SK-N-SH treated with all-trans-retinoic acid at 6 μM for 48 hours (cell line): ENCODE measurements at places on chromosomes 7 and 10.
A peak's percentile ranks its signal among the peaks of the same experiment; 100 is the strongest.

DNA sequence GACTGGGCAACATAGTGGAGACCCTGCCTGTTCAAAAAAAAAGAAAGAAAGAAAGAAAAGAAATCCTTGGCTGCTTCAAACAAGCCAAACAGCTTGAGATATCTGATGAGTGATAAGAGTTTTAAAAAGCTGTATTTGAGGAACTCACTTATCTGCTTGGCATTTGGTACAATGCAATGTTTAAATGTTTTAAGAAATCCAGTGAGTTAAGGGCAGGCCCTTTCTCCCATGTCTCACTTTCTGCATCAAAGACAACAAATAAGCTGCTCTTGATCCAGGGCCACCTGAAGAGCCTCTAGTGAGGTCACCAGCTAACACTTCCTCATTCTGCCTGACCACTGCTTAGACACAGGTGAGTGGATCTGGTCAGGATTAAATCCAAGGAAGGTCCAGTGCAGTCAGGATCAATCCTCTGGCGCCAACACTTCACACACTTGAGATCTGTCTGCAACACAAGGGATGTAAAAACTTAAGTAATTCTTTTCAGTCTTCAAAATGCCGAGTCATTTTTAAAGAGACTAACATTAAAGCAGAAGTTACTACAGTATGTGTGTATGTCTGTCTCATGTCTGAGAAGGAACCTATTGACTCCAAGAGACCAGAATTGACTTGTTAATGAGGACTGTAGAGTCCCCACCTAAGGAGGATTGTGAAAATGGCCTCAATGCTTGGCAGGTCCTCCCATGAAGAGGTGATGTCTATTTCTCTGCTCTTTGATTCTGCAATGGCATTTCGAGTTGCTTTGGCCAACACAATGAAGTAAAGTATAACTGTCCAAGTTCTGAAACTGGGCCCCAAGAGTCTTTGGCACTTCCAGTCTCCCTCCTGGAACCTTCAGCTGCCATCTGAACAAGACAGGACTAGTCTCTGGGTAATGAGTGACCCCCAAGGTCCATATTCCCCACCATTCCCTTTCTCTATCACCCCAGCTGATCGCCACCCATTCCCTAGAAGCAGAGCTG lies 43.1 kb downstream of the CREB3L2 start:
- ATAC-seq = no peak

DNA sequence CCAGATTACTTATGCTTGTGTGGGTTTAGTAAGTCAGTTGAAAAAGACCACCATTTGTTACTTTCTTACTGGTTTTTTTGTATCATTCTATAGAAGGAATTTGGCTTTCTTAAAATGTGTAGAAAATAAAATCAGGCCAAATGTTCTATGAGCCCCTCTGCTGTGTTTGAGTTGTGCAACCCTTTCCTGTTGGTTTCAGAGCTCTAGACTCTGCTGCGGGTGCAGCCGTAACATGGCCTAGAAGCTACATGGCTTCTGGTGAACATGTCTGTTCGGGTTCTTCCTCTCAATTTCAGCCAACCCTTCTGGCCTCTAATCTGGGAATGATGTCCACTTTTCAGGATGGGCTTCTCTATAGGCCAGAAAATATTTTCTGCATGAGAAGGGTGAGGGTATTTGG lies 56.6 kb upstream of the RAB18 start:
- no peak for ATAC-seq

DNA sequence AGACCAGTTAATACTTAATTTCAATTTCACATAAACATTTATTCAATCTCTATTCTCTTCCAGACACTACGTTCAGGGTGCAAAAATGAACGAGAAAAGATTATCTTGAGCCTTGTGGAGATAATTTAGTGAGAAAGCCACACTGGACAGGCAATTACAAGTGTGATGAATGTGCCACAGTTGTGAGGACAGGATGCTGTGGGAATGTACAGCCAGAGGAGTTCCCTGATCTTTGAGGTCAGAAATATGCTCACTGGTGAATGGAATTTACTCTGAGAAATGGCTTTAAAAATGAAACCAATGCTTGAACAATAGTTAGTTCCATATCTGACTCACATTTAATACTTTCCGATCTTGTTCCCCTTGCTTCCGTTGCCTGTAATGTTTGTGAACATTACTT lies 864.8 kb downstream of the GATA3 start:
- no peak for ATAC-seq

- peak; percentile 98 for ATAC-seq
Observed at GRCh38 chr7:155166673-155167370, 96.7 kb downstream of the HTR5A start.

- ATAC-seq = no peak
Observed at GRCh38 chr7:132988117-132988516, 93.8 kb downstream of the CHCHD3 start.

DNA sequence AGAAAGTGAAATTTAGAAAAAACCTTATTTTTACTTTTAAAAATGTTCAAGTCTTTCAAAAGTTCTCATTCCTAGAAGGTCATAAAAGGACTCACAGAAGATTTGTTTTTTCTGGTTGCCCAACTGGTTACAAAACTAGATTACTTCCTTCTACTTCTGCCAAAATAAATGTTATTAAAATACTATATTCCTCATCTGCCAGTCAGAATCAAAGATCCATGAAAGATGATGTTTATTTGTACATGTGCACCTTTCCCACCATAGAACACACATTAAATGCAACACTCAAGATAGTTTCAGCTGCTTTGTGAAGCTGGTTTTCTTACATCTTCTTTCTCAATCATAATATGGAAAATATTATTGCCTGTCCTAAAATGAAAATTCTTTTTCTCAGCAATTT lies 465.4 kb downstream of the ETV1 start:
- no peak for ATAC-seq

GRCh38 chr7:32357535-32358277 lies 132.5 kb downstream of the LSM5 start:
- no peak for ATAC-seq

DNA sequence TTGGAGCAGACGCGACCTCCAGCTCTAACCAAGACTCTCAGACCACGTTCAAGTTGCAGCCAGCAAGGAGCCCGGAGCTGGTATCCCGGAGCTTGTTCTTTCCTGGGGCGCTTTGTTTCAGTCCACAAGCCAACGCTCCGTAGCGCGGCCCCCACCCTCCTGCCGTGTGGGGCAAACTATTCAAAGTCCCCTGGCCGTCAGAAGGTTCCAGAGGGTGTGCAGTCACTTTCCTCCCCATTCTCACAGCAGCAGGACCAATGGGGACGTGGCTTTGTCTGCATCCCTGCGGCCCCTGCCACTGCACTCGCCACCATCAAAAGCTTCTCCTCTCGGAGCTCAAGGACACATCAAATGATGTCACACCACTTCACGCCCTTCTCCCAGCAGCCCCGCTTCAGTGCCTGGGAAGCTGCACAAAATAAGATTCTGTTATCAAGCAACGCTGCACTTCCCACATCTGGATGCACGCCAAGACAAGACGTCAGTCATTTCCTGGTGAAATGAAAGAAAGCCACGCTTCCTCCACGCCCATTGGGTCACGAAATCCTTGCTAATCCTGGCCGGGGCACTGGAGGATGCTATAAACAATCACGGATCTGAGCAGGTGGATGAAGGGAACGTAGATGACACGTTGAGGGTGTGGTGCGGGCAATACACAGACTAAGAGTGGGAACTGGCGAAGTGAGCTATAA lies 348.2 kb downstream of the PTPRN2 start:
- ATAC-seq = no peak

- ATAC-seq = no peak
Observed at GRCh38 chr10:119479532-119479931, 63.0 kb downstream of the RGS10 start.

GRCh38 chr10:89888321-89889070 lies 187.1 kb downstream of the KIF20B start:
- ATAC-seq = no peak

DNA sequence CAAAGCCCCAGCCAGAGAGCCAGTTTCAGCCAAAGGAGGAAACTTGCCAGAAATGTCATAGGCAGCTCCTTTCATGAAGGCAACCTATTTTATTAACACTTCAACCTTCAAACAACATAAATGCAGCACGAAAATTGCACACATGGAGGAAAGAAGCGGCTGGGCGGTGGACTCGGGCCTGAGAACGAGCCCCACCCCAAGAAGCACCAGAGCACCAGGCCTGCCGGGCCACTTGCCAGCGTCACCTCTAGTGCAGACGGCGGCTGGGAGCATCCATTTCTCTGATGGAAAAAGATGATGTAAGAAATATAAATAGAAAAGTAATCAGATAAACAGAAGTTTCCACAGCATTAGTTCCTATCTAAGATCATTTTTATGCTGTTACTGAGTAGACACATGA lies 100.0 kb downstream of the TCERG1L start:
- ATAC-seq = no peak

DNA sequence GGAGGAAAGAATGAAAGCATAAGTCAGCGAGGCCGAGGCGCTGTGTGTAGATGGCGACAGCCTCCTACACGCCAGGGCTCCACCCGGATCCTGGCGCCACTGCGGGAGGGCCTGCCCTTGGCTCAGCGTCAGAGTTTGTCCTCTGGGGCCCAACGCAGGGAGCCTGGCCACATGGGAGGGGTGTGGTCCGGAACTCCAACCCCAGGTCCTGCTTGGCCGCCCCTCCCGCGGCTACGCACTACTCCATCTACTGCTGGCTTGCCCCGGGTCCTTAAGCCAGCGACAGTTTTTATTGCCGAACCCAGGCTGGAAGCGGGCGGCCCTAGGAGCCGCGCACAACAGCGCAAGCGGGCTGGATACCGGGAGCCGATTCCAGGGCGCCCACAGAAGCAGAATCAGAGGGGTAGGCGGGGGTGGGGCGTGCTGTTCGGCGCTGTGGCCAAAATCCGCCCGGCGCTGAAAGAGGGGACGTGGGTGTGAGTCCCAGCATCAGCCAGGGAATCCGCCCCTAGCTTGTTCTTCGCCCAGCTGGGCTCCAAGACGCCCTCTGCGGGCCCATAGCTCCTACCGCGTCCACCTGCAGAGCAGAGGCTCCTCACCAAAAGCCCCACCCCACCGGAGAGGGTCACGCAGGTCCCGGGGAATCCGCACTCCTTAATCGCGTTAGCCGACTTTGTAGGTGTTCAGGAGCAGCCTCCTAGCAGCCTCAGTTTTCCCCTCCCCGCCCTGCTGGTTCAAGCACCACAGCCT lies 4.5 kb downstream of the KAZALD1 start:
- peak; percentile 68 for ATAC-seq

- ATAC-seq = no peak
Observed at GRCh38 chr10:48490946-48491345, 113.9 kb downstream of the ARHGAP22 start.

DNA sequence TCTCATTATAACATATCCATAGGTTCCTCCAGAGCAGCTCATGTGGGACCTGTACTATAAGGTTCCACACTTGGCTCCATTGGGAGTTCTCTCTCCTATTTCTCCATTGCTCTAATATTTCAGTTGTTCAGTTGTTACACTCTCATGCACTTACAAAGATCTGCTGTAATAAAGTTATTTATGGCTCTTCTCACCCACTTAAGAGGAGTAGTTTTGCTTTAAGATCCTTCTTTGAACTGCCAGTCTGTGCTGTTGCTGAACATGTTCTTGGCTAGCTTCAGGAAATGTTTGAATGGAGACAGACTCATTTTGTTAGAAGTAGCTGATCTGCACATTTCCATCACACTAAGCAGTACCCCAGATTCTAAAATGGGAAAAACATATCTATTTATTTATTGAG lies 250.1 kb downstream of the CDK14 start:
- ATAC-seq = no peak

GRCh38 chr7:2643386-2644219 lies 11.8 kb downstream of the TTYH3 start:
- ATAC-seq = no peak

DNA sequence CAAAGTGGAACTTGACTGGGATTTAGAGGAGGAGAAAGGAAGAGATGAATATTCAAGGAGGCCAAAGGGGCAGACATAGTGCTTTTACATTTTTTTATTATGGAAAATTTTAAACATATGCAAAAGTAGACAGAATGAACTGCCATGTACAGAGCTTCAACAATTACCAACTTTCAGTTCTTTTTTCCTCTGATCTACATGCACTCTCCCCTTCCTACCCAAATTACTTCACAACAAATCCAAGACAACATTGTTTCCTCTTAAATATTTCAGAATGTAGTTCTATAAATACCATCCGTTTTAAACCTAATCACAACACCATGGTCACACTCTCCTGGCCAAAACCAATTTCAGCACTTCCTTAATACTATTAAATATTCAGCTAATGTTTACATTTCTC lies 83.5 kb upstream of the FZD1 start:
- ATAC-seq = no peak

GRCh38 chr10:5583525-5584175 lies 58.9 kb downstream of the CALML3 start:
- ATAC-seq = no peak

- no peak for ATAC-seq
Observed at GRCh38 chr10:94223702-94224370, 138.9 kb downstream of the NOC3L start.

GRCh38 chr10:115295213-115295805 lies 202.1 kb downstream of the ATRNL1 start:
- ATAC-seq = no peak

GRCh38 chr10:54503863-54504262 lies 297.2 kb downstream of the PCDH15 start:
- ATAC-seq = no peak

GRCh38 chr7:7786595-7786994 lies 68.2 kb upstream of the RPA3 start:
- 0 out of 3 replicates have a peak, but pooled peaks have one; percentile 38 for ATAC-seq

GRCh38 chr7:17948526-17949238 lies 8.4 kb upstream of the SNX13 start:
- no peak for ATAC-seq

DNA sequence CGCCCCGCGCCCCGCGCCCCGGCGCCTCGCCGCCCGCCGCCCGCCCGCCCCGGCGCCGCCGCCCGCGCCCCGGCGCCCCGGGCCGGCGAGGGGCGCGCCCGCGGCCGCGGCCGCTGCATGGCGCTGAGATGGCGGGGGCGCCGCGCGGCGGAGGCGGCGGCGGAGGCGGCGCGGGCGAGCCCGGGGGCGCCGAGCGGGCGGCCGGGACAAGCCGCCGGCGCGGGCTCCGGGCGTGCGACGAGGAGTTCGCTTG lies 174 bp downstream of the ADCY1 start:
- no peak for ATAC-seq

DNA sequence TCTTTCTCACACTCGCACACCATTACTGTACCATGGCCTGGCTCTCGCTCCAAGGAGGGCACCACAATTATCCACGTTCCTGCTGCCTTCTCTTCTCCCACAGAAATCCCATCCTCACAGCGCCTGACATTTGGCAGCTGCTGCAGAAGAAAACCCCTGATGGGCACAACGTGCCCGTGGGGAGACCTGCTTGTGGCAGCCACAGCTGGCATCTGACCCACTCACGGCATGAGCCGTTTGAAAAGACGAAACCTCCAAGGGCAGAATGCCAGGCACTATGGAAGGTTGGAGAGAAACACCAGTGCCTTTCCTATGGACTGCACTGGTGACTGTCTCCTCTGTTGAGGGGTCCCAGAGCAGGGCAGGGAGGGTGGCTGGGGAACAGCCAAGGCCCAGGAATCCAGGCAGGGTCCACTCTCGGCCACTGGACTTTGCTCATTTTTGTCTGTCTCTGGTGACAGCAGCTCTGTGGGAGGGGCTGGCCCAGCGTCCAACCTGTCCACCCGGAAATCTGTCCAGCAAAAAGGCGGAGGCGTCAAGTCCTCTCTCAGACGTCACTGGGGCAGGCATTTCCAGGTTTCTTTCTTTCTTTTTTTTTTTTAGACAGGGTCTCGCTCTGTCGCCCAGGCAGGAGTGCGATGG lies 61.0 kb upstream of the MKRN1 start:
- no peak for ATAC-seq
